Thymus (tissue), 14 donors: ENCODE measurements at places on chromosomes 6 and 20. TPM values are rescaled to one million over a fixed set of nuclear protein-coding genes. Genes with fewer than 3 reads are reported as not detected.

MOG gene
- total RNA-seq, result not detected

FAM83C gene
- total RNA-seq, result under 0.01 TPM

AIF1 gene
- total RNA-seq, result 558 TPM

ADGRG6 gene
- 10.2 TPM for total RNA-seq

BNIP5 gene
- 0.14 TPM for total RNA-seq

PSORS1C2 gene
- total RNA-seq, result not detected

HSPA12B gene
- 1.5 TPM for total RNA-seq

FOXS1 gene
- 4.7 TPM for total RNA-seq

MCCD1 gene
- total RNA-seq, result not detected

MUCL3 gene
- total RNA-seq, result 0.05 TPM

TRIM10 gene
- total RNA-seq, result 0.57 TPM

SLC32A1 gene
- not detected for total RNA-seq

ELOVL2 gene
- total RNA-seq, result 0.76 TPM

DAAM2 gene
- 1.1 TPM for total RNA-seq

SUPT3H gene
- total RNA-seq, result 5.5 TPM

OOEP gene
- total RNA-seq, result not detected

TTK gene
- 57.7 TPM for total RNA-seq

GRIK2 gene
- total RNA-seq, result under 0.01 TPM

BMP6 gene
- 0.19 TPM for total RNA-seq

NHLRC1 gene
- total RNA-seq, result 0.99 TPM

RAET1L gene
- 0.28 TPM for total RNA-seq

TNXB gene
- 2.1 TPM for total RNA-seq

SNX14 gene
- total RNA-seq, result 51.7 TPM

CCND3 gene
- 131 TPM for total RNA-seq

IL17F gene
- 0.24 TPM for total RNA-seq

HSPA1L gene
- total RNA-seq, result 1.2 TPM

STK35 gene
- 5.4 TPM for total RNA-seq

ABHD12 gene
- total RNA-seq, result 16.5 TPM

TGM3 gene
- 0.28 TPM for total RNA-seq

IPCEF1 gene
- 13.1 TPM for total RNA-seq
